ENCODE measurements at places on chromosomes 5 and 9.

DNA sequence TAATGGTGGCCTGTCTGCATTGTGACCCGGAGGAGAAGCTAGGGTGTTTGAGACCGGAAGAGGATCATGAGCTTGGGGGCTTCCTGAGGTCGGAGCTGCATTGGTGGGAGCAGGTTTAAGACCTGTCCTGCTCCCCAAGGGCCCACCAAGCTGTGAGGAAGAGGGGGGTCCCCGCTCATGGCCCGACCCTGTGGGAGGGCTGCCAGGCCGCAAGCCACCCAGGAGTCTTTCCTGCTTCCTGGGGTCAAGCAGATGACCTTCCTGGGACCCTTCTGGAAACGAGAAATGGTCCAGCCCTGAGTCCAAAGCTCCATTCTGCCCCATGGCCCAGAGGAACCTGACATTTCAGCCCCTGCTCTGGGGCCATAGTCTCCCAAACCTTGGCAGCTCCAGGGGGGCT lies 61.5 kb upstream of the RNU6ATAC start:
- DNase-seq, result no peak

- no peak for DNase-seq
These were observed 58.0 kb downstream of the GDA start for GRCh38 chr9:72207278-72207677.

DNA sequence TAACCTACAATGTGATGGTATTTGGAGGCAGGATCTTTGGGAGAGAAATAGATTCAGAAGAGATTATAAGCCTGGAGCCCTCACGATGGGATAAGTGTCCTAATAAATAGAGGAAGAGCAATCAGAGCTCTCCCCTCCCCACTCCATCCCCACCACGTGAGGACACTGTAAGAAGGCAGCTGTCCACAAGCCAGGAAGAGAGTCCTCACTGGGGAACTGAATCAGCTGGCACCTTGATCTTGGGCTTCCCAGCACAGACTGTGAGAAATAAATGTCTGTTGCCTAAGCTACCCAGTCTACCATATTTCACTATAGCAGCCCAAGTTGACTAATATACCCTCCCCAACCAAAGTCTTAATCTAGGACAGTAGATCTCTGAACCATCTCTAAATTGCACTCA lies 118.1 kb downstream of the SUSD1 start:
- DNase-seq, result no peak

DNA sequence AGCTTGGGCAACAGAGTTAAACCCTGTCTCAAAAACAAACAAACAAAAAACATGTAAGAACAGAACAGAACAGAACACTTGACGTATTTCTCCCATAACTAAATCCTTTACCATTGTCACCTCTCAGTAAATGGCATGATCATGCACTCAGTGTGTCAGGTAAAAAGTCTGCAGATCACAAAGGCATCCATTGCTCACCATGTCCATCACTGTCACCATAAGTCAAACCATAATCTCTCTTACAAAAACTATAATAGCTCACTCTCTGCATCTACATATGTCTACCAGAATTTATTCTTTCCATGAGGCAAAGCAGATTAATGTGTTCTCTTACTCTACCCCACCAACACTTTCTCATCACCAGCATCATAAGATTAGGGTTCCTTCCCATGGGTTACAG lies 387.5 kb downstream of the CDH12 start:
- DNase-seq, result no peak

- DNase-seq, result no peak
These were observed 360.9 kb downstream of the KDM4C start for GRCh38 chr9:7118633-7119032.

Measured in fibroblast of lung (primary cell).